Small intestine (tissue), 16 donors: ENCODE measurements at places on chromosomes 12 and 14. TPM values are rescaled to one million over a fixed set of nuclear protein-coding genes. Genes with fewer than 3 reads are reported as not detected.
A peak's percentile ranks its signal among the peaks of the same experiment; 100 is the strongest.

DNA sequence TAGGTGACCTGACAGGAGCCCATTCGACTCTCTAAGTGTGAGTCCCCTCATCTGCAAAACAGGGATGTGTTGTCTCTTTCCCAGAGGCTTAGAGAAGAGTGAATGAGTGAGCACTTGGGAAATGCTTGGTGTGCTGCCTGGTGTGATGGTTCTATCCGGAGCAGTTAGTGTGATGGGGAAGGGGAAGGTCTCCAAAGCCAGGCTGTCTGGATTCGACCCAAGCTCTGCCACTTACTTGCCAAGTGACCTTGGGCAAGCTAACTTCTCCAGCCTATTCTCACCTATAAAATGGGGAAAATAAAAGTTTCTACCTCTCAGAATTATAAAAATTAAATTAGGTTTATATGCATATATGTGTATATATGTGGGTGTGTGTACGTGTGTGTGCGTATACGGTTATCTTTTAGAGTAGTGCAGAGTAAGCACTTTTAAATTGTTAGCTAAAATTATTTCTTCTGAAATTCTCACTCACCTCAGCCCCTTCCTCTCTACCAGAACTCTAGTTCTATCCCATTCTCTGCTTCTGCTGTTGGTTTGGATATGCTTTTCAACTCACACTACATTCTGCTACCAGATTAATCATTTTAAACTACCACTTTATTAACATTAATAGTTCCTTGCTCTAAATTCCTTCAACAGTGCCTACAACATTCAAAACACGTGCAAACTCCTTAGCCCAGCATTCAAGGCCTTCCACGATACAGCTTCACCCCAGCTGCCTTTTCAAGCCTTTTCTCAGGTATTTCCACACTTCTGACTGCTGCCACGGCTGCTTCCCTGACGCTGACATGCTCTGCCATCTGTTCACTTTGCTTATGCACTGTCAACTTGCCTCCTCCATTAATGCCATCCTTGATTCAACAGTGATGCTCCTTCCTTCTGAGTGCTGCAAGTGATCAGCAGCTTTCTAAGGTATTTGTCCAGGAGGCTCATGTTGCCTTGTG, 55.3 kb downstream of the DICER1 start:
- H3K27me3 ChIP-seq, result no peaks in the 10 kb centered on the region
- H3K36me3 ChIP-seq, result peaks cover 11% of the 10 kb centered on the region
- H3K4me3 ChIP-seq, result no peak overlapping the region
- DNase-seq, result no peak
- H3K27ac ChIP-seq, result no peak overlapping the region
- H3K4me1 ChIP-seq, result no peaks in the 10 kb centered on the region

DNA sequence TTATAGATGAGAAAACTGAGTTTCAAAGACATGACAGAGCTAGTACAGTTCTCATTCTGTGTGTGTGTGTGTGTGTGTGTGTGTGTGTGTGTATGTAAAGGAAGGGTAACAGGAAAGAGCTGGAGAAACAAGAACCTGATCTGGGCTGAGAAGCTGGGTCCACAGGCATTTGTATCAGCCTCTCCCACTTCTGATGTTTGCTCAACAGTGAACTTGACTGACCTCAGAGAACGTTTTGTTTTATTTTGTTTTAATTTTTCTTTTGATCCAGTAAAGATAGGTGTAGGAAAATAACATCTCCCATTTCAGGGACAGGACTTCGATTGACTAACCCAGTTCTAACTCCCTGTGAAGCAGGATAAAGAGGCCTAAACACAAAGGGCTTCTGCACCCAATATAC, 85.4 kb downstream of the STXBP6 start:
- H3K27ac ChIP-seq, result no peak overlapping the region
- H3K4me3 ChIP-seq, result no peak overlapping the region
- H3K27me3 ChIP-seq, result no peaks in the 10 kb centered on the region

GRCh38 chr12:129145381-129145780, 292.1 kb downstream of the GLT1D1 start:
- H3K36me3 ChIP-seq, result no peaks in the 10 kb centered on the region
- no peak for DNase-seq
- no peak overlapping the region for H3K4me3 ChIP-seq
- no peaks in the 10 kb centered on the region for H3K4me1 ChIP-seq
- no peaks in the 10 kb centered on the region for H3K27me3 ChIP-seq
- H3K27ac ChIP-seq, result no peak overlapping the region

GRCh38 chr12:108751821-108752220, 20.5 kb upstream of the CORO1C start:
- H3K27me3 ChIP-seq, result no peaks in the 10 kb centered on the region
- peak overlapping the region; percentile 69 for H3K27ac ChIP-seq
- no peak overlapping the region for H3K4me3 ChIP-seq
- H3K36me3 ChIP-seq, result no peaks in the 10 kb centered on the region
- no peak for DNase-seq

DNA sequence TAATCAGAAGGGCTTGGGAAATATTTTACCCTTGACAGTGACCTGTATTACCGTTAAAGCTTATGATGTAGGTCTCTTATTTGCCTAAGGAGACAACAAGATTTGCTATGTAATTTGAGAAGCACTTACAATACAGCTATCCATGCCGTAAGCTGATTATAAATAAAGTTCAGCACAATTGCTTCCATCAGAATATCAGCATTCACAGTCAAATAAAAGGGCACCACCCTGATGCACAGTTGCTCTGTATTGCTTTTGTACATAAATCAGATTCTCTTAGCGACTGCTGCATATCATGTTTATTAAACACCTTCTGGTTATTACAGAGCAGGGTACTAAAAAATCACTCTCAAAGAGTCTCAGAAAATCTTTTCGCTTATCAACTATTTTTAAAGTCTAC, 67.3 kb upstream of the VRK1 start:
- H3K4me3 ChIP-seq, result no peak overlapping the region
- H3K27ac ChIP-seq, result no peak overlapping the region
- no peak for DNase-seq
- H3K4me1 ChIP-seq, result no peaks in the 10 kb centered on the region

DNA sequence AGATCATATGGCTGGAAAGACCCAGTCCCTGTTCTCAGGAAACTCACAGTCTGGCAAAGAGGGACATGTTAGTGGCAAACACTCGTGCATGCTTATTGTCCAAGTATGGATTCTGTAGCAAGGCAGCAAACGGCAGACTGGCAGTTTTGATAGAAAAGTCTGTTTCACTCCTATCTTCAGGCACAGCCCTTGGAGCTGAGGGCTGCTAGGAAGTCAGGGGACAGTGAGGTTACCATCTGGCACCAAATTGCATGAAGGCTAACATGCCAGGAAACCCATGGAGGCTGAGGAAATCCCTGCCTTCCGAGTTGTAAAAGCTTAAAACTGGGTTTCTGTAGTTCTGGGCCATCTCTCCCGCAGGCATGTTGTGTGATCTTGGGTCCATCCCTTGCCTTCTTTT, 32.9 kb downstream of the CALM1 start:
- H3K27me3 ChIP-seq, result no peaks in the 10 kb centered on the region
- H3K4me3 ChIP-seq, result no peak overlapping the region
- no peaks in the 10 kb centered on the region for H3K4me1 ChIP-seq
- no peak for DNase-seq
- H3K27ac ChIP-seq, result no peak overlapping the region

- H3K4me1 ChIP-seq, result peaks cover 3% of the 10 kb centered on the region
- no peaks in the 10 kb centered on the region for H3K27me3 ChIP-seq
- no peak for DNase-seq
- peaks cover 63% of the 10 kb centered on the region for H3K36me3 ChIP-seq
- peak overlapping the region; percentile 58 for H3K27ac ChIP-seq
Measured at GRCh38 chr12:6538420-6539313, 4.3 kb downstream of the GAPDH start.

DNA sequence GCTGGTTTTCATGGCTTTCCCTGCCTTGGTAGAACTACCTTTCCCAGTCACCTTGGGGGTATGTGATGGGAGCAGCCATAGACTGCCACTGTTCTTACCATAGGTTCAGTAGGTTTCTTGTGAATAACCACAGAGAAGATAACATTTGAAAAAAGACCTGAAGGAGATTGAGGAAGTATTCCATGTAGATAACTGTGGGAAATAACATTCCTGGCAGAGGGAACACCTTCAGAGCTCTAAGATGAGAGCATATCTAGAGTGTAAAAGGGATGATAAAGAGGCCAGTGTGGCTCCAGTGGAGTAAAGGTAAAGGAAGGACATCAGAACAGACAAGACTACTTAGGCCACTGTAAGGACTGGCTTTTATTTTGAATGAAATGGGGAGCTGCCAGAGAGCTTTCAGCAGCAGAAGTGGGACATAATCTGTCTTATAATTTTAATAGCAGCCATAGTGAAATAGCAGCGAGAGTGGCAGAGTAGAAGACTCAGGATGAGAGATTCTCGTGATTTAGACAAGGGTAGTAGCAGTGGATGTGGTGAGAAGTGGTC, 82.6 kb upstream of the KCNH3 start:
- peaks cover 3% of the 10 kb centered on the region for H3K36me3 ChIP-seq
- H3K27ac ChIP-seq, result no peak overlapping the region
- DNase-seq, result peak; percentile 33
- no peaks in the 10 kb centered on the region for H3K27me3 ChIP-seq
- no peak overlapping the region for H3K4me3 ChIP-seq

GRCh38 chr14:20789230-20789813, 8.3 kb downstream of the RNASE6 start:
- H3K27me3 ChIP-seq, result no peaks in the 10 kb centered on the region
- no peak overlapping the region for H3K27ac ChIP-seq
- no peaks in the 10 kb centered on the region for H3K36me3 ChIP-seq
- DNase-seq, result peak; percentile 44
- no peak overlapping the region for H3K4me3 ChIP-seq
- no peaks in the 10 kb centered on the region for H3K4me1 ChIP-seq

Gene PKP2
- polyA plus RNA-seq, result 34.7 TPM

Gene SCFD1
- polyA plus RNA-seq, result 51.6 TPM

Gene SLC7A7
- 697 TPM for polyA plus RNA-seq
